ENCODE measurements at places on chromosomes 13 and 19.

DNA sequence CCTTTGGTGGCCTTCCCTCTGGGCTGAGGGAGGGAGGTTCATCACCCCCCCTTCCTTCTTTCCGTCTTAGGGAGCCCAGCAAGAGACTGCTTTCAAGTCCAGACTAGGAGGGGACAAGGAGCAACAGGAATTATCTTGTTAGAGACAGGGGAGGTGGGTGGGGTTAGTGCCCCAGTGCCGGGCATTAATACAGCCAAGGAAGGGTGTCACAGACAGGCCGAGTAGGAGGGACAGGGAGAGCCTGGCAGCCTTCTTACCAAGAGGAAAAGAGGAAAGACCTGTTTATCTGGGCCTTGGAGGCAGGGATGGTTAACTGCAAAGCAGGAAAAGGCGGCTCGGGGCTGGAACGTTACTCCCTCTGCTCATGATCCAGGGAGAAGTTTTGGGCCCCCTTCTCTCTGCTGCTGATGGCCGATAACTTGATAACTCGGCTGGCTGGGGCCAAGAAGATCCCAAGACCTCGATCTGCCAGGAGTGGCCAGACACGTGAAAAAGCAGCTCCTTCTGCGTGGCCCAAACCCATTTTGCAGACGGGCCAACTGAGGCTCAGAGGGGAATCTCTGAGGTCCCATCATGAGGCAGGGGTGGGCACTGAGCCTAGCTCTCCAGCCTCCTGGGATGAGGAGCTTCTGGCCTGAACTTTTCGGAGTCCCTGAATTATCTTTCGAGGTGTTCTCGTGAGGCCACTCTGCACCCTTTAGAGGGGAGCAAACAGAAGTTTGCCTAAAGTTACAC is 79.3 kb downstream of the PTPRS start:
- no peak for DNase-seq

- DNase-seq, result no peak
These were observed 755.6 kb upstream of the MIR17HG start for GRCh38 chr13:90591927-90592268.

GRCh38 chr19:47377801-47378200 is 28.7 kb downstream of the DHX34 start:
- DNase-seq, result no peak

GRCh38 chr19:10000171-10000826 is 10.0 kb downstream of the COL5A3 start:
- DNase-seq, result peak; percentile 70

- DNase-seq, result no peak
These were observed 88.0 kb downstream of the TBC1D4 start for GRCh38 chr13:75393839-75394520.

- DNase-seq, result no peak
These were observed 187.7 kb downstream of the ABCC4 start for GRCh38 chr13:95113601-95114000.

GRCh38 chr19:18675779-18676178 is 7.7 kb upstream of the CRTC1 start:
- DNase-seq, result peak; percentile 15

DNA sequence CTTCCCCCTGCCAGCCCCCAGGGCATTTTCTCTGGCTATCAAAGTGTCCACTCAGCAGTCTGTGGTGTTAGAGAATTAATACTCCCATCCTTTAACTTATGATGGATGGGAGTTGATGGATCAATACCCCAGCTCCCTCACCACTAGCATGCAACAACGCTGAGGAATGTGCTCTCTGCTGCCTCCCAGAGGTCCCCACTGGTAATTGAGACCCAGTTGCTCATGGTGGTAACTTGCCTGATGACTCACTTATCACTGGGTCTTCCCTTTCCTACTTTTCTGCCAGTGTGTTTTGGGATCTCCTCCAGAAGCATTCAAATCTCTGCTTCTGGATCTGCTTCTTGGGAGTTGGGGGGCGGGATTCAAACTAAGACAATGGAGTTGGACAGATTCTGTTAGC is 20.3 kb upstream of the CACNA1A start:
- DNase-seq, result no peak
